ENCODE measurements at places on chromosomes 11 and 22.

DNA sequence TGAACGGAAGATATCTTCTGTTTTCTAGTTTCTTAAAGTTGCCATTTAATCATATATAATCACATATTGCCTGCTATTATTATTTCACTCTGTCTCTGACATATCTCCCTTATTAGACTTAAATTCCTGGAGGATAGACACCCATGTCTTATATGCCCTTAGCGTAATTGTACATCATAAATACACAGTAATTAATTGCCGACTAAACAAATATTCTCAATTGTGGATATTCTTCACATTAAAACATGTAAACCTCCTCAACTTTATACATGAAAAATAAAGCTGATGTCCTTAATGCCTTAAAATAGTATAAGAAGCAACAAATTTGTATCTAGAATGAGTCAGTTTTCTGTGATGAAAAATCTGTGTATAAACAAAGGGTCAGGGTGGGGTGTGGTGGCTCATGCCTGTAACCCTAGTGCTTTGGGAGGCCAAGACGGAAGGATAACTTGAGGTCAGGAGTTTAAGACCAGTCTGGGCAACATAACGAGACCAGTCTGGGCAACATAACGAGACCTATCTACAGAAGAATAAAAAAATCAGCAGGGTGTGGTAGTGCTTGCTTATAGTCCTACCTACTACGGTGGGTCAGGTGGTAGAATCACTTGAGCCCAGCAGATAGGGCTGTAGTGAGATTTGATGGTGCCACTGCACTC is 6.1 kb downstream of the ZDHHC13 start:
- DNase-seq: no peak

GRCh38 chr11:45994371-45995341 is 72.2 kb downstream of the LARGE2 start:
- DNase-seq: no peak

- no peak for DNase-seq
These were observed 108.4 kb downstream of the GALNT18 start for GRCh38 chr11:11513422-11513821.

GRCh38 chr11:76205252-76206076 is 838 bp downstream of the WNT11 start:
- no peak for DNase-seq

- no peak for DNase-seq
These were observed 47.0 kb upstream of the CCDC89 start for GRCh38 chr11:85732965-85733364.

DNA sequence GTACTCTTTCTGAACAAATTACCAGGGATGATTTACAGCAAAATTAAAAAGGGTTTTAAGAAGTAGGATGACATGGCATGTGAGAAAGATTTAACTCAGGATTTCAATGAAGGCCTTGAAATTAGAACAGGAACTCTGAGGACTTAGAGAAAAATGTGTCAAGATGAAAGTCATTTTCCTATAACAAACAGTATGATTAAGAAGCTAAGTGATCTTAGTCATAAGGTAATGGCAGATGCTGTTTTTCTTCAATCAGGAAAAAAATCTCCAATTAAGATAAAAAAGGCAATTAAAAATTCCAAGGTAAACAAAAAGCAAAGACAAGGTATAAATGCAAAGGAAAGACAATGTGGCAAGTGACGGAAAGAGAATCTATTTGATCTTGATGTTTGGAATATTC is 73.5 kb downstream of the GAB2 start:
- DNase-seq: no peak

- no peak for DNase-seq
These were observed 934.9 kb downstream of the BRD1 start for GRCh38 chr22:48892578-48893287.

DNA sequence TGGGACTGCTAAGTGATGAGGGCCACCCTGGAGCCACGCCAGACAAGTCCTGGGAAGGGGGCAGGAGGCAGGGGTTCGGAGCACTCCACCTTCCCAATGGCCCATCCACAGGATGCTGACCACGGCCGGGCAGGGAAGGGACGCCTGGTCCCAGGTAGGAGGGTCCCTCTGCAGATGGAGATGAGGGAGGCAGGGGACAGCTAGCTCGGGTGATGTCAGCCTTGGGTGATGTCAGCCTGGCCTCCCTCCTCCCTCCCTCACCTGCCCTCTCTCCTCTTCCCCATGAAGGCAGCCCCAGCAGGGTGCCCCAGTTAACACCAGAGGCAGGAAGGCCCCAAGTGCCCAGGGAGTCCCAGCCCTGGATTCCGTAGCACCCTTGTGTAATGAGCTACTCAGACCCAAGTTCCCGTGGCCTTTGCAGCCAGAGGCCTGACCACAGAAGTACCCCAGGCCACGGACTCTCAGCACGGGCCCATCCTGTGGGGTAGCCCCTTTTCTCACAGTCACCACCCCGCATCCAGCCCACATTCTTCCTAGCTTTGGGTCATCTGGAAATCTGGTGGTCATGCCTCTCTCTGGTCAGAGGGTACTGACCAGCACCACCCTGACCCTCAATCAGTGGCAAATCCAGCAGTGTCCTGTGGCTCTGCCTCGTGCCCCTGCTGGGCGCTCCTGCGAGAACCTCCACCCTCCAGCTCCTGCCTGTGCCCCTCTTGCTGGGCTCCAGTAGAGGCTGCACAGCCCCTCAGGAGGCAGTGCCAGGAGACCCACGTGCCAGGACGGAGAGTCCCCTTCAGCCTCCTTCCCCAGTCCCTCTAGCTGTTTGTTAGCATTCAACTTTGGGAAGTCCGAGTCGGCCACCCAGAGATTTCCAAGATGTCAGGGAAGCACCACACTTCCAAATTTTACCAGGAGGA is 47.4 kb downstream of the SHANK2 start:
- no peak for DNase-seq

DNA sequence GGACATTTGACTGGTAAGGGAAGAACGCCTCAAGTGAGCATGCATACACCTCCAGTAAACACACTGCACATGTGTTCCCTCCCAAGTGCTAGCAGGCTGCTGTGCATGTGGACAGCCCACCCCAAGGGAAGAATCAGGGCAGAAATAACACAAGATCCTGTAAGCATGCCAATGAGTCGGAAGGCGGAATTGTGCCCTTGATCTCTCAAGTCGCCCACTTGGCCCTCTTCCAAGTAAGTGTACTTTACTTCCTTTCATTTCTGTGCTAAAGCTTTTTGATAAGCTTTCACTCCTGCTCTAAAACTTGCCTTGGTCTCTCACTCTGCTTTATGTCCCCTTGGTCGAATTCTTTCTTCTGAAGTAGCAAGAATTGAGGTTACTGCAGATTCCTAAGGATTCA is 139.6 kb downstream of the TRPC6 start:
- no peak for DNase-seq

DNA sequence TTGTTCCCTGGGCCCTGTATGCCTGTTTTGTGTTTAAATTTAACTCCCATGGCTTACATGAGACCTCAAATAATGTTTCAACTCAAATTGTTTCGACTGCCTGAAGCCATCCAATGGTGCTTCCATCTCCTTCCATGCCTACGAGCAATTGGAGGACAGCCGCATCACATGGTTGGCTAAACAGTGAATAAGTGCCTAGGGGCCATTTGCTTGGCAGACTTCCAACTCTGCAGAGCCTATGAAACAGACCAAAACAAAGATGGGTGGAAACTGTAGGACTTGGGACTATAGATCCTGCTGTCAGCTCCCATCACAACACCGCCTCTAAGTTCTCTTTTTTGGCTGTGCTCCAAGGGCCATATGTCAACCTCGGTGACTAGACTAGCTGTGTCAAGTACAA is 84.1 kb downstream of the PARVA start:
- DNase-seq: no peak

GRCh38 chr11:75347781-75348566 is 3.5 kb downstream of the ARRB1 start:
- no peak for DNase-seq

GRCh38 chr22:45226503-45227186 is 14.0 kb downstream of the KIAA0930 start:
- DNase-seq: no peak

- no peak for DNase-seq
These were observed 66.7 kb upstream of the DBX1 start for GRCh38 chr11:20226933-20227332.

GRCh38 chr22:20802922-20803553 is 29.1 kb downstream of the SERPIND1 start:
- no peak for DNase-seq

GRCh38 chr11:20041499-20041898 is 118.8 kb downstream of the DBX1 start:
- DNase-seq: no peak

GRCh38 chr11:8867035-8867434 is 44.0 kb upstream of the AKIP1 start:
- no peak for DNase-seq

- no peak for DNase-seq
These were observed 8.3 kb upstream of the C22orf39 start for GRCh38 chr22:19455585-19456370.

- no peak for DNase-seq
These were observed 669 bp downstream of the RPL27A start for GRCh38 chr11:8683115-8683807.

GRCh38 chr11:2934021-2934550 is 4.9 kb upstream of the PHLDA2 start:
- DNase-seq: no peak

DNA sequence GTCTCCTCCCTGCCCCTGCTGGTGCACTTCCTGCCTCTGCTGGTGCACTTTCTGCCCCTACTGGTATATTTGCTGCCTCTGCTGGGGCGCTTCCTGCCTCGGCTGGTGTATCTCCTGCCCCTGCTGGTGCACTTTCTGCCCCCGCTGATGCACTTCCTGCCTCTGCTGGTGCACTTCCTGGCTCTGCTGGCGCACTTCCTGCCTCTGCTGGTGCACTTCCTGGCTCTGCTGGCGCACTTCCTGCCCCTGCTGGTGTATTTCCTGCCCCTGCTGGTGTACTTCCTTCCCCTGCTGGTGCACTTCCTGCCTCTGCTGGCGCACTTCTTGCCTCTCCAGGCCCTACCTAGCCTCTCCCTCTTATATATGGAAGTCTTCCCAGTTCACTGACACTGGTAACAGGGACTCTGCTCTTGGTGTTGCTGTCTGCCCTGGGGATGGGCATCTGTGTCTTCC is 10.1 kb downstream of the MTFP1 start:
- DNase-seq: peak; percentile 33

GRCh38 chr22:41367680-41368542 is 13.8 kb upstream of the TEF start:
- no peak for DNase-seq

DNA sequence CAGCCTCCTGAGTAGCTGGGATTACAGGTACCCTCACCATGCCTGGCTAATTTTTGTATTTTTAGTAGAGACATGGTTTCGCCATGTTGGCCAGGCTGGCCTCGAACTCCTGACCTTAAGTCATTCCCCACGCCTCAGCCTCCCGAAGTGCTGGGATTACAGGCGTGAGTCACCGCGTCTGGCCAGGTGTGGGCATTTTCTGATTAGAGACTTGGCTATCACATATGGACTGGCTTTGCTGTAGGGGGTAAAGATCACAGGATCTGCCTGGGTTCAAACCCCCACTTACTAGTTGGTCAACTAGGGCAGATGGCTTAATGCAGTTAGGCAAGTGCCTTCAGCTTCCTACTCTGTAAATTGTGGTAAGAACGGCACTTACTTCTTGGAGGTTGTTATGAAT is 6.5 kb downstream of the CD248 start:
- no peak for DNase-seq

- DNase-seq: no peak
These were observed 108.8 kb upstream of the ANO5 start for GRCh38 chr11:22084056-22084455.

DNA sequence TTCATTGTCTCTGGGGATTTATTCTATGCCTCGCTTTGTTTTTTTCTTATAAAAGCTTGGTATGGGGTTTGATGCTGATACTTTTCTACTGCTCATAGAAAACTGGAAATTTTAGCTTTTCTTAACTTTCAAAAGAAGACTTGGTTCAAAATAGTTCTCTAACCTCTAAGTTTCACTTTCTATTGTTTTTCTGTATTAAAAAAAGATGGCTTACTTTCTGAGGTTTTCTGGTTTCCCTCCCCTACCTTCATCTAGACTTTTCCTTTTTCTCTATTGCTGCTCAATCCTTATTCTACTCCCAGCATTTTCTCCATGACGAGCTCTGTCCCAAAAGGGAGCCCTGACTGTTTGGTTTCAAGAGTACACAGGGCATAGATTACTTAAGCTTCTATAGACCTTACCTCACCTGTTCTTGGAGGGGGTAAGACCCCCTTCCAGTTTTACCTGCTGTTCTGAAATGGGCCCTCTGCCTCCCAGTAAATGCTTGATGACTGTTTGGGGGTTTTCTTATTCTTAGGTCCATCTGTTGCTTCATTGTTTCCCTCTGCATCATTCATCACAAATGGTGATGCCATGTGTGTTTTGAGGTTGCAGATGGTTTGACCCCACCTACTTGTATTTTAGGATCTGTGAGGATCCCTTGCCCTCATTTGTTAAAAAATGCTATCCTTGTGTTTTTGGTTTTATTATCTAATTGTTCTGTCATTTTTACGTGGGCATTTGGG is 29.5 kb downstream of the DNHD1 start:
- no peak for DNase-seq

DNA sequence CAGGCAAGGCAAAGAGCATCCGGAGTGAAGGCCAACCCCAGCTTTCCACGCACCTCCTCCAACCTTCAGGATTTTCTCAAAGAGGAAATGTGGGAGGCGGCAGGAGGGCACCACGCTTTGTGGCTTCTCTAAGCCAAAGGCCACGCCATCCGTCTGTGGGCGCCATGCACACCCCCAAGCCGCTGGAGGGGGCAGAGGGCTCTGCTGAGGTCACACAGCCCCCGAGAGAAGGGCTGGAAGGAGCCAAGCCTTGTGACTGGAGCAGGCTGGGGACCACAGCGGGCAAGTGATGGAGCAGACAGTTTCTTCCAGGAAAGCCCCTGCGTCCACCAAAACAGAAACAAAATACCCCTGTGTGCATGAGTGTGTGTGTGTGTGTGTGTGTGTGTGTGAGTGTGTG is 527.4 kb downstream of the BRD1 start:
- no peak for DNase-seq

- DNase-seq: no peak
These were observed 207.1 kb upstream of the PLET1 start for GRCh38 chr11:112467721-112468120.

DNA sequence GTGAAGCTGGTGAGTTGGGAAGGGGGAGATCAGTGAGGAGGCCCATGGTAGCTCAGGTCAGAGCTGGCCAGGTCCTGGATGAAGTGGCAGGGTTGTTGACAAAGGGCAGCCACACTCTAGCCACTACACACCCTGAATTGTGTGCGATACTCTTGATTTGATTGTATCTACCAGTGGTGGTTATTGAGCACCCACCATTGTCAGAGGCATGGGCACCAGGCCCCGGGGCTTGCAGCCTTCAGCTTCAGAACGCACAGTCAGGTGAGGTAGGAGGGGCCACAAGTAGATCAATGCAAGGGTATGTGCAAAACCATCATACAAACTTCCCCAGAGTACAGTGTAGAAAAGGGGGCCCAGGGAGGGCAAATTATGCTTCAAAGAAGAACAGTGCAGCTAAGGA is 38.1 kb downstream of the MICAL2 start:
- no peak for DNase-seq

GRCh38 chr11:6635082-6635932 is 16.1 kb upstream of the TPP1 start:
- DNase-seq: no peak

DNA sequence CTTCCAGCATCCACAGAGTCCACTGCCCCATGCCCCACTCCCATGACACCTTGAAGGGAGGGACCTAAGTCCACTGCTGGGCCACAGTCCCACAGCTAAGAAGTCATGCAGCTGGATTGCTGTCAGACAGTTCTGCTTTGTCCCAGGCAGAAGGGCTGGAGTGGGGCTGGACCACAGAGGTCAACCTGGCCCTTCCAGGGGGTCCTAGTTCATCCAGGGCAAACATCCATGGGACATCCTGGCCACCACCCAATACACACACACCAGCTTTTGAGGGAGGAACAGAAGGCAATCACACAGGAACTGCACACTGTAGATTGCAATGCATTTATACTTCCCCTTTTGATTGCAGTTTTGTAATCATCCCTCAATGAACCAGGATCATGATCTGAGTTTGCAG is 11.3 kb upstream of the APOL4 start:
- DNase-seq: no peak

Measured in stimulated activated CD8-positive, alpha-beta memory T cell treated with anti-CD3 and anti-CD28 coated beads, Interleukin-15, amount 100 ng/mL, for 24 hours (primary cell).